Activated naive CD4-positive, alpha-beta T cell treated with anti-CD3 and anti-CD28 coated beads, Interleukin-2, amount 10 ng/mL, durations not matched to agents 7 days and 5 days (primary cell): ENCODE measurements at places on chromosomes 4 and X.

- DNase-seq: no peak
Measured at GRCh38 chr4:184147858-184148737, 69.6 kb downstream of the ENPP6 start.

DNA sequence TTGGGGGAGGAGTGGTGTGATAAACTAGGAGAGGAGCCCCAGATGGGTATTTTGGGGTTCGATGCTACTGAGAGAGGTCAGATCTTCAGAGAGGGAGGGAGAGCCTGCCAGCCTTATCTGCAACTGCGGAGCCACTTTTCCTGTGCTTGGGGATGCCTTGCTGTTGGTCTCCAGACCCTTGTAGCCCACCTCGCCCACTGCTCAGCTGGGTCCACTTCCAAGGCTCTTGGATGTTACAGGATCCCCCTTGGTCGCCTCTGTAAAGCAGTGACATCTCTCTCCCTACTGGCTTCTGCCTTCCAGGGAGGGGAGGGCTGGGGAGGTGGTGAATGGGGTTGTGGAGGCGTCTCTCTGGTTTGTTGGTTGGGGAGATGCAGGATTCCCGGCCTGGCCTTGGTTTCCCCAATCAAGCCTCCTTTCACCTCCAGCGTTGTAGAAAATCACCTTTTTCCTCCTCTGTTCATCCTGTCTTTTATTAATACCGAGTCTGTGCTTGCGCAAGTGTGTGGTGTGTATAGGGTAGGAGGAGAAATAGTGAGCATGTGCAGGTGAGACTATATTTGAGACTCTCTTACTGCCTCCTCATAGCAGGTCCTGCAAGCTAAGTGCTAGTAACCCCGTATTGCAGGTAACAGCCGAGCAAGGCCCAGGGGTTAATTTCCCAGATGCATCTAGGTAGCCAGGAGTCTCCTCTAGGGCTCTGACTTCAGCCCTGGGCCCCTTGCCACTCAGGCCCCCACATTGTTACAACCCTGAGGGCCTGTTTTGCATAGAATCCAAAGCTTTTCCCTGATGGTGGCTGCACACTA lies 337.4 kb downstream of the ARHGAP10 start:
- DNase-seq: no peak

DNA sequence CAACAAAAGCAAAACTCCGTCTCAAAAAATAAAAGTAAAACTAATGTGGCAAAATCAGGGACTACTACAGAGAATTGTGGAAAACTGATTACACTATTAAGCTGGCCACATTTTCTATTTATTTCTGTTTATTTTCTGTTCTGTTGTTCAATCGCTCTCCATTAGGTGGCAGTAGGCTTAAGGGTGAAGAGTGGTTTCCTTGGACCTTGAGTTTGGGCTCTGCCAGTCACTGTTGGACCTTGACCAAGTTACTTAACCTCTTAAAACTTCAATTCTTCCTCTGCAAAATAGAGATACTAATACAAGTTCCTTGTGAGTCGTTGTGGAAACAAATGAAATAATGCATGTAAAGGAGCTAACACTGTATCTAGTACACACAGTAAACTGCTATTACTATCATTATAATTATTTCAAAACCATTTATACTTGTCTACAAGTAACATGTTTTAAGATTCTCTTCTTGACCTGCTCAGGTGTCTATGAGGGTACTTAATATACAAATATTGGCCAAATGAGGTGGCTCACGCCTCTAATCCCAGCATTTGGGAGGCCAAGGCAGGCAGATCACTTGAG lies 15.2 kb downstream of the HSD17B11 start:
- DNase-seq: no peak

- DNase-seq: no peak
Measured at GRCh38 chr4:155592938-155593297, 73.7 kb upstream of the GUCY1A1 start.

DNA sequence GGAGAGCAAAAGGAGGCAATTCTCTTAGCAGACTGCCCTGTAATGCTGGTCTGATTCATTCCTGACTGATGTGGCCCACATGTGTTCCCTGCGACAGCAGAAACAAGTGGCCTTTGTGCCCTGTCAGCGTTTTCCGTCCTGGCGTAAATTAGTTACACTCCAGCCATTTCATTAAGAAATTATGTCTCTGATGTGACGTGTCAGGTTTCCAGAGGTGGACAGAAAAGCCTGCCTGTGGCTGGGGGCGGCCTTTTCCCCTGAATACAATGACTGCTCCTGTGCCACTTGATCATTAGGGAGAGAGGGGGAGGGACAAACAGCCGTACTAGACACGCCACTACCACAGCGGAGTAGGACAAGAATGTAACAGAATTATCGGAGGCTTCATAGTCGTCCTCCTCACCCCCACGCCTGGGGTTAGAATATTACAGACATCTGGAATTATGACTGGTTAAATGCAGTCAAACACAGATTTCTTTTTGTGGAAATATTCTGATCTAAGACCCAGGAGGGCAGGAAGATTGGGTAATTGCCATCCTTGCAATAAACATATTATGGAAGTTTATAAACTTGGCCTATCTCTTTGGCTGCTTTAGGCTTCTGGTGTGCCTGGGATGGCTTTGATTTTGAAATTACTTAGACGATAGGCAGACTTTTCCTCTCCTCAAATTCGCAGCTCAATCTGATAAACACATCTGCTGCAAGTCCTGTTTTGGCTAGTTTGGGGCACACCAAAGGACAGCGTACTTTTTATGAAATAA lies 146.2 kb upstream of the BCOR start:
- no peak for DNase-seq

DNA sequence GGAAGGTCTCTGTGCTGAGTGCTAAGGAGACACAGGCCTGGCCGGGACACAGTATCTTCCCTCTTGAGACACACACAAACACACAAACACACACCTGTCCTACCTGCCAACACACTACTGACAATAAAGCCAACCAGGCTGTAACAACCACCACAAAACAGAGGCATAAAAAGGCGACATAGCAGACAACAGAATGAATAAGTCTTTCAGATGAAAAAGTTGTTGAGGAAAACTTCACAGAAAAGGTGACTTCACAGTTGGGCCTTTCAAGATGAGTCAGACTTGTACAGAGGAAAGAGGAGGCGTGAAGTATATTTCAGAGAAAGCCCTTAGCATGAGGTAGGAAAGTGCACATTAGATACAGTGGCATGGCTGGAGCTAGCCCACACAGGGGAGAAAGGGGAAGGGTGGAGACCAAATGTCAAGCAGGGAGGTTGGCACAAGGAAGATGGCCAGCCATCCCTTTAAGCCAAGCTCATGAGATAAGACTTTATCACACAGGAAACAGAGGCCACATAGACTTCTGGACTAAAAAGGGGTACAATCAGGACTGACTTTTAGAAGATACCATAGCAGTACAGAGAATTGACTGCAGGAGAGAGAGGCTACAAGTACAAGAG lies 54.0 kb downstream of the SLC9A7 start:
- DNase-seq: peak; percentile 23

DNA sequence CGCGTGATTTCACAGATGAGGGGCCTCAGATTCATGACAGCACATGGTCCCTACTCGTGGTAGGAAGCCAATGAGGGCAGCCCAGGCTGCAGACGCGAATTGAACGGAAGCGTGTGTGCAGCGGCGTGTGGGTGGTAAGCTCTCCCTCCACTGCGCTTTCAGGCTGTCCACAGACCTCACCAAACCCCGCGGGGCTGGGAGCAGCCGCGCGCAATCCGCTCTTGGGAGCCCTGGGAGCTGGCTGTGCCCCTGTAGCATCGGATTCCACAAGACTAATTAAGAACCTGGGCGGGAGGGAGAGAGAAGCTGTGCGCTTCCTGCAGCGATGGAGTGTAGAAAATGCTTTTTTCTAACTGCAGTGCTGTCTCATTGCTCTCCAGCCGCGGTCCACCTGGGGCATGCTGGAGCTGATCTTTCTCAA lies 134.9 kb downstream of the STOX2 start:
- peak; percentile 29 for DNase-seq

GRCh38 chrX:153885968-153886903 lies at the start of gene L1CAM:
Gene L1CAM (minus strand): TSS chrX:153886173. CDS start chrX:153875836, 10,337 bp downstream.
- no peak for DNase-seq

- no peak for DNase-seq
Measured at GRCh38 chr4:123343400-123344041, 53.1 kb upstream of the SPRY1 start.

DNA sequence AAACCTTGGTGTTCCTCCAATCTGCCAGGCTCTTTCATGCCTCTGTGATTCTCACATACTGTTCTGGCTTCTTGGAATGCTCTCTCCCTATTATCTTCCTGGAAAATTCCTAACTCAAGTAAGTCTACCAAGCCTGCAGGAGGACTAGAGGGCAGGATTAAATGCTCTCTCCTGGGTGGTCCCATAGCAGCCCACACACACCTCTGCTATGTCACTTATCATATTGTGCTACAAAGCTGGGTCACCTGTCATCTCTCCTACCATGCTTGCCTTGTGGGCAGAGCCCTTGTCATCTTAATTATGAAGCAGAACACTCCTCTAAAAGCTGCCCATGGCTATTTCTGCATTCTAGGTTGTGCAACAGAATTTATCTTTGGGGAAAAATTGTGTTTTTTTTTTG lies 344.5 kb upstream of the NOCT start:
- DNase-seq: no peak

- DNase-seq: no peak
Measured at GRCh38 chrX:49978176-49978575, 55.8 kb downstream of the CLCN5 start.

DNA sequence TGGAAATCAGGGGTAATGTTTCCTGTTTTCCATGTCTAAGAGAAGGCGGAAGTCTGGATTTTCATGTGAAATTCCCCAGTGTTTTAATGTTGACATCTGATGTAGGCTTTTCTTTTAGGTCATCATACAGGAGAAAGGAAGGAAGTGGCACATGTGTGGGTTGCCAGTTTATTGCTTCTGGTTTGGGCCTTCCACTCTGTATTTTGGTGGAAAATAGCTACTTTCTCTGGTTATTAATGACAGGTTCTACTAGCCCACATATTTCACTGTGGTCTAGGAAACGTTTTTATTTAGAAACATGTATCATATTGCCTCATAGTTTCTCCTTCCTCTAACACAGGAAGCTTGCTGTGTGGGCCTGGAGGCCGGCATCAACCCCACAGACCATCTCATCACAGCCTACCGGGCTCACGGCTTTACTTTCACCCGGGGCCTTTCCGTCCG lies 7.2 kb downstream of the PDHA1 start:
- DNase-seq: no peak

- DNase-seq: no peak
Measured at GRCh38 chr4:10728016-10728415, 43.4 kb upstream of the CLNK start.

DNA sequence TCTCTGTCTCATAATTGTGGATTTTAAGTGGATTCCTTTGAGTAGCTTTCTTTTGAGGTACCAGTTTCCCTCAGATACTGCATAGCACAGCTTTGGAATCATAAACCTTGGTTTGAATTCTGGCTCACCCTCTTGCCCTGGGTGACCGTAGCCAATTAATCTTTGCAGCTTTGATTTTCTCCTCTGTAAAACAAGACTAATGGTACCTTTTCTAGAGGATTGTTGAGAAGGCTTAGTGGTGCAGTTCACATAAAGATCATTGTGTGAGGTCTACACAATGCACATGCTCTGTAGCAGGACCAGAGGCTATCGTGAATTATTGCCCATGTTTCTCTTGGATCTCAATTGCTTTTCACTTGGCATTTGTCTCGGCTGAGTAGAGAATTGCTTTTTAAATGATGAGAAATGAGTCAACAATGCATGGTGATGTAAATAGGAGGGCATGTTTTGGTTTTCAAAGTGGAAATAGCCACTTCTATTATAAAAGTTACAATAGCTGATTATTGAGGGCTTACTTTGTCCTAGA lies 47.9 kb downstream of the TMEM131L start:
- no peak for DNase-seq

DNA sequence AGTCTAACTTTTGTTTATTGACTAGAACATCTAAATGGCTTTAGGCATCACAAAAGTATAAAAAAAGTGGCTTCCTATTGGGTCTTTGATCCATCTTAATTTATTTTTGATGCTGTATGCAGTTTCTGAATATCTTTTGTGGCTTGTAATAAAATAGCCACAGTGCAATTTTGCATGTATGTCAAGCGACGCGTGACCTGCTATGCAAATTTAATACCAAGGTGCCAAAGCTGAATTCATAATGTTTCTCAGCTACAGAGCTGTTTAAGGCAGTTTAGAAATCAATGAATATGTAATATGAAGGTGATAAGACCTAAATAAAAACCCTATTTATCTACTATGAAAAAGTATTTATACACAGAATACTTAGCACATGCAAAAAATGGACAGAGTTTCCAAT lies 197.8 kb downstream of the AFF2 start:
- no peak for DNase-seq

DNA sequence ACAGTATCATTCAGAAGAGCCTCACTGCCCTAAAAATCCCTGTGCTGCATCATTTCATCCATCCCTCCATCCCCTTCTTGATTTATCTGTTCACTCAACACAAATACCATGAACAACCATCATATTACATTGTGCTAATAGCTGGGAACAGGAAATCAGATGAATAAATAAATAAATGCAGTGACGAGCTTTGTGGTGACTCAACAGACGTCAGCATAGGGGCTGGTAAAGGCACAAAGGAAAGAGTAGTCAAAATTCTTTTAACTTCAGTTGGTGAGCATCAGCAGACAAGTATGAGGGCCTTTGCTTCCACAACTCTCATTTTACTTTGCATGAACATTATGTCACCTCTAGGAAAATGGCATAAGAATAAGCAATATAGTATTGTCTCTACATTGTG lies 65.5 kb downstream of the EDNRA start:
- DNase-seq: no peak

- DNase-seq: no peak
Measured at GRCh38 chrX:13474164-13474516, 95.3 kb upstream of the EGFL6 start.

DNA sequence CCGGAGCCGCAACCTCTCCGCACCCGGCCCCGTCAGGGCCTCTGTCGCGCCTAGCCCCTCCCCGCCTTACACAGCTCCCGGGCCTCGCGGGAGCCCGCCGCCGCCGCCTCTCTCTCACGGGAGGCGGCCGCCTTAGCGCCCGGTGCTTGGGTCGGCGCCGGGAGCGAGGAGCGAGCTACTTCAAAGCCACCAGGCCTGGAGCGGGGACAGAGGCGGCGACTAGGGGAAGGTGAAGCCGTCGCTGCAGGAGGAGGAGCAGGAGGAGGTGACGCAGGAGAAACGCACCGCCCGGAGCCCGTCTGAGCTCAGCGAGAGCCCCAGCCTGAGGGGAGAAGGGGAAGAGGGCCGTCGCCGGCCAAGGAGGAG lies 250 bp downstream of the USP9X start:
- DNase-seq: peak; percentile 79

- DNase-seq: peak; percentile 53
Measured at GRCh38 chr4:4541040-4541631, 712 bp downstream of the STX18 start.

- no peak for DNase-seq
Measured at GRCh38 chrX:73683236-73683859, 120.4 kb downstream of the CHIC1 start.

- DNase-seq: no peak
Measured at GRCh38 chr4:7331682-7332000, 103.1 kb downstream of the PSAPL1 start.

DNA sequence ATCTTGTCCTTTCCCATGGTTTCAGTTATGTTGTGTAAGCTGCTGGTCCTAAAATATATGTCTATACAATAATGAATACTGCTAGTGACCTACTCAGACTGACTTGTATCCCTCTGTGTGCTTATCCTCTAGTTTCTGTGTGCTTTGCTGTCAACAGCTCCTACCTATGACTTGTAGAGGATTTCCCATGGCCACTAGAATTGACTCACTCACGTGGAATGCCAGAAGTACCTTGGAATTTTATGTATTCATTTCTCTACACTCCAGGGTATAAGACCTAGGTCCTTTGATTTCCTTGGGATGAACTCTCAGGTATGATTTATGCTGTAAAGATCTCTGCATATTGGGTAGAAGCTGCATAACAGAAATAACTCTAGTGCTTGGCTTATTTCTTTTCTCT lies 279.9 kb upstream of the SLIT2 start:
- no peak for DNase-seq
